Stimulated activated CD4-positive, alpha-beta T cell treated with anti-CD3 and anti-CD28 coated beads, TNF-alpha, amount 100 ng/mL, for 4 hours (primary cell): ENCODE measurements at places on chromosomes 3 and 15.

DNA sequence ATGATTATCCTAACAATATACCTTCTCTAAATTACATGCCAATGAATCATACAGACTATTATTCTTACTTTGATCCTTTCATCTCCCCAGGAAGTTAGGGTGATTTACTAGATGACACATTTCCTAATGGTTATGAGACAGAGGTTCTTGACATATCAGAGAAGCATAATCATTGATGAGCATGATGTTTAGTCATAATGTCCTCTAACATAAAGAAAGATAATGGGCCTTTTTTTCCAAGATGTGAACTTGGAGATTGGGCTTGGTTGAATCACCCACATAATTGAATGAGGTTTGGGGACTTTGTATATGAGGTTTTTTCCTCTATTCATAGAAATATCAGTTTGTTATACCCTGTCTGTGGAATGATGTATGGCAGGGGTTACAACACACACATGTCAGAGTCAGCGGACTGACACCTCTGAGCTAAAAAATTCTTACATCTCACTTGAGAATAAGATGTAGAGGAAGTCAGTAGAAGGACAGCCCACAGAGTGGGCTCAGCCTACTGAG is 69.7 kb upstream of the DCBLD2 start:
- no peak for DNase-seq

DNA sequence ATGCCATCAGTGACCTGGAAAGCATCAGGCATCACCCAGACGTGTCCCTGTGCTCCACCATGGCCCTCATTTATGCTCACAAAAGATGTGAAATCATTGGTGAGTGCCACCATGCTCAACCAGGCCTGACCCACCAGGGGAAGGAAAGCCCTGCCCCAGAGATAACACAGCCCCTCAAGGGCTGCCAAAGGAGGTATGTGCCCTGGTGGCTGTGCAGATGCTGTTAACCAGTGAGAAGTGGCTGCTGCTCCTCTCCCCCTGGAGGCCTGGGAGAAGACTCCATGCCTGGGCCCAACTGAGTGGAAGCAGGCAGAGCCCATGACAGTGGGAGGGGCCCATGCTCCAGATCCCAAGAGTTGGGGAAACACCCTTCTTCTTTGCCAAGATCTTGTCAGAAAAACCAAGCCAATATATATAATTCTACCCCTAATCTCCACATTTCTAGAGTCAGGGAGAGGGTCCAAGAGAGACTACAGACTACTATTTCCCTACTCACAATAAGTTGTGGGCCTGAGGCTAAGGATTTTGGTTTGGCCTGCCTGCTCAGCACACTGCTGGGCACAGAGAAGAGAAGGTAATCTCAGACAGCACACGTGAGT is 2.7 kb downstream of the TTC21A start:
- no peak for DNase-seq

DNA sequence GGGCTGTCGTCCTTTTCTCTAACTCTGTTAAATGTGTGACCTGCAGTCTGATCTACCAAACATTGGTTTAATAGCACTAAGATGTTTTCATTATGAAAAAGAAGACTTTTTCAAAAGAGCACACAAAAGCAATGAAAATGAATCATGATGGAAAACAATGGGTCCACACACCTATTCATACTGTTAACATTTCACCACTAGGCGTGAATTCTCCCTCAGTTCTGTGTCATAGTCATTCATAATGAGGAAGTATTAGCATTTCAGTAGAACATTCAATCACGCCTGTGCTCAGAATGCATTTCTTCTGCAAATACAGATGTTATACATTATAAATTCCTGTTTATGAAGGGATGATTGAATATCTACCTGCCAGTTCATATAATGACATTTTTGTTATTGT is 35.9 kb downstream of the EIF4E3 start:
- no peak for DNase-seq

- no peak for DNase-seq
Observed at GRCh38 chr15:39854161-39854560, 65.9 kb downstream of the GPR176 start.

- no peak for DNase-seq
Observed at GRCh38 chr3:133191818-133192217, 153.6 kb downstream of the TMEM108 start.

- DNase-seq = no peak
Observed at GRCh38 chr3:72663429-72663828, 184.8 kb downstream of the SHQ1 start.

- DNase-seq = no peak
Observed at GRCh38 chr15:62524848-62525247, 359.8 kb upstream of the C2CD4B start.

DNA sequence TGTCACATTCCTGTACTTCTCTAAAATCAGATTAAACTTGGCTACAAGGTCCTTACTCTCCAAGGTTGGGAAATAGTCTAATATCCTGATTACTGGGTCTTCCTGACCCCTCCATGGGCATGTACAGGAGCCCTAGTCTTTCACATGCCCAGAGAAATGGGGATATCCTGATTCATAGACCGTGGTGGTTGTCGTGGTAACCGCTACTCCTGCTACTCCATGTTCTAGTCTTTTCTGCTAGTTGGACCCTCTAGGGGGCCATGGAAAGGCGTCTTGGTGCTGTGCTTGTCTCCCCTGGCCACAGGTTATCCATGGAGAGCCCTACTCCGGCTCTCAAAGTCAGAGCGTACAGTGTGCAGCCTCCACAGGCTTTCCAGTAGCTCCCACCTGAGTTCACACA is 13.1 kb upstream of the ZBTB38 start:
- DNase-seq = no peak

GRCh38 chr3:129199366-129199765 is 15.7 kb upstream of the CNBP start:
- DNase-seq = no peak

DNA sequence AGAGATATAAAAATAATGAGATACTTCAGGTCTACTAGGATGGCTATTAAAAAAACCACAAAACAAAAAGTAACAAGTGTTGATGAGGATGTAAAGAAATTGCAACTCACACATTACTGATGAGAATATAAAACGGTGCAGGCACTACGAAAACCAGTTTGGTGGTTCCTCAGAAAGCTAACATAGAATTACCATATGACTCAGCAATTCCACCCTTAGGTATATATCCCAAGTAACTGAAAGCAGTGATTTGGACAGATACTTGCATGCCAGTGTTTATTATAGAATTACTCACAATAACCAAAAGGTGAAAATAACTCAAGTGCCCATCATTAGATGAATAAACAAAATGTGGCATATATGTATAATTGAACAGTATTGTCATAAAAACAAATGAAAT is 87.5 kb upstream of the MELTF start:
- DNase-seq = no peak

GRCh38 chr15:23648920-23649515 is 1.4 kb upstream of the MAGEL2 start:
- no peak for DNase-seq

GRCh38 chr3:148243609-148244008 is 454.1 kb upstream of the AGTR1 start:
- no peak for DNase-seq

DNA sequence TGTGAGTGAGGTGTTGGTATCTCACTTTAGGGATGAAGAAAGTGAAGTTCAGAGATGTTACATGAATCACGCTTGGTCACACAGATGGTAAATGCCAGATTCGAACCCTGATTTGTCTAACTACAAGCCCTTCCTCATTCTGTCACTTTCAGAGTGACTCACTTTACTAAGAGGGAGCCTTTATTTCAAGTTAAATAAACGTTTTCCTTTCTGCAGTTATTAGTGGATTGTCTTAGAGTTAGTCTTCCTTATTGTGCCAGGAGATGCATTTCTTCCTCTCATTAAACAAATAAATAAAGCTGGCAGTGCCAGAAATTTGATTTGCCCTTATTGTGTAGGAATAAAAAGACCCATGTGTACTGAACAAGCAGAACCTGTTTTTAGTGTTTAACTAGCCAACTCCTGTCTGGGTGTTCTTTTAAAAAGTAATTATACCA is 162.5 kb downstream of the AKAP13 start:
- no peak for DNase-seq

GRCh38 chr3:119831941-119832371 is 50.1 kb downstream of the NR1I2 start:
- DNase-seq = no peak

GRCh38 chr3:38836561-38836960 is 20.5 kb upstream of the SCN10A start:
- DNase-seq = no peak

DNA sequence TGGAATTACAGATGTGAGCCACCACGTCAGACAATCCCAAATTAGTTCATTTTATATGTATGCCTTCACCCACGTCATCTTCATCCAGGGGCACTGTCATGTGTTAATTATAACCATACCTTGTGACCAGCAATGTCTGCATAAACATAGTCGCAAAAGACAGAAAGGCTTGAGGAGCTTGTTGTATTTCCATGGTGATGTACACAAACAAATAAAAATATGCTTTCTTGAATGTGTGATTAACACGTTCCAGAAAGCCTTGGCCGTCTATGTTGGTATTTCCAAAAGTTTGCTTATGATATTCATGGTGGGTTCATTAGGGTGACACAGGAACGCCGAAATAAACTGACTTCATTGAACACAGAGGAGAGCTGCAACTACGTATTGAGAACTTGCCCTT is 524.7 kb upstream of the ZNF717 start:
- DNase-seq = no peak

DNA sequence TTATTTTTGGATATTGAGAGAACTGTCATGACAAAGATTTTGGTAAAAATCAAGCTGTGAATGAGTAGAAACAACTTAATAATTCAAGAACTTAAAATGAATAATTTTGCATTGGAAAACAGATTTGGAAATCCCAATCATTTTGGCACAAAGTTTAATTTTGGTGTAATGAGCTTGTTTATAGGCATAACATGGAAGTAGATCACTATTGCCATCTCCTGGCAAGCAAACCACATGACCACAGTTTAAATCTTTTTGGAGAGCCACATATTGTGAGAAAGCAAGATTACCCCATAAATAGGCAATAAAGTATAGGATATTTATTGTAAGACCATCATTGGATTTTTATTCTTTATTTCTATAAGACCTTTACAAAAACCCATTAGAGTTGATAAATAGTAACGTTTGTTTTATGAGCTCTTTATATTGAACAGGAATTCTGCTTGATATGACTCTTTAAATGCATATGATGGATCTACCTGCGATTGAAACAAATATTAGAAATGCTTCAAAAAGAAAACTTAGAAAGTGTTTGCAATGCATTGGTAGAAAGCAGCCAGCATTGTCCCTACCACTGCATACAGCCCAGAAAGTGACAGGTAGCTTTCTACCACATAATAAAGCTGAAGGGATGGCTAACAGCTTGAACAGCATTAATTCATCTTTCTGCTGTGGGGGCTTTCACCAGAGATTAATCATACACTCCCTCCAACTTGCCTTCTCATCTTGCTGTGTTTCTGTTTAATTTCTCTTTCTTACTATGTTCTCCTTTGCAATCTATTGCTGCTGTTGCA is 766.8 kb downstream of the TBL1XR1 start:
- no peak for DNase-seq

DNA sequence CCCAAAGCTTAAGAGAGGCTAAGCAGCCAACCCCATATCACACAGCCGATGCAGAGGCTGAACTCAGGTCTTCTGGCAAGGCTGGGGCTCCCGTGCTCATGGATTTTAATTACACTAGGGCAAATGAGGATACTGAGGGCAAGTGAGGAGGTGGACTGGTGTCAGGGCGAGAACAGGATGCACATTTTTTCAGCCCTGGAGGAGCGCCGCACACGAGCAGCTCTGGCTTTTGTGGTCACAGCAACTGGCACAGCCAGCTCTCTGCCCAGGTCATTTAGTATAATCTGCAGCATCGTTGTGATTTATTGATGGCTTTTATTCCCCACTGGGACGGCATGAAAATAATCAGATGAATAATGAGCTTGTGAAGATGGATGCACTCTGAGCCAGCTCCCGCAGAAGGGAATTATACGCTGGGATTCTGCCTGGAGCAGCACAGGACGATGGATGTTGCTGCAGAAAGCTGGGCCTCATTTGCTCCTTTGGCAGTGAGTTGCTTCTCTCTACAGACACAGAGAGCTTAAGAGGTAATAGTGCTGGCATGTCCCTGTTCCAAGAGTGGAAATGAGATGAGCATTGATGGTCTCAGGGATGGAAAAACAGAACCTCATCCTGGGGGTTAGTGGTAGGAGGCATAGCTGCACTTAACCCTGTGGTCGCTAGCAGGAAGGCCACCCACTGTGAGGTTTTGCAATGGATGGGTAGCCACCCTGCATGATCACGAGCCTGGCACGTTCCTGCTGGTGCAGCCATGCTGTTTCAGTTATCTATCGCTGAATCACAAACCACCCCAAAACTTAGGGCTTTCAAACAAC is 135.4 kb downstream of the UACA start:
- no peak for DNase-seq

DNA sequence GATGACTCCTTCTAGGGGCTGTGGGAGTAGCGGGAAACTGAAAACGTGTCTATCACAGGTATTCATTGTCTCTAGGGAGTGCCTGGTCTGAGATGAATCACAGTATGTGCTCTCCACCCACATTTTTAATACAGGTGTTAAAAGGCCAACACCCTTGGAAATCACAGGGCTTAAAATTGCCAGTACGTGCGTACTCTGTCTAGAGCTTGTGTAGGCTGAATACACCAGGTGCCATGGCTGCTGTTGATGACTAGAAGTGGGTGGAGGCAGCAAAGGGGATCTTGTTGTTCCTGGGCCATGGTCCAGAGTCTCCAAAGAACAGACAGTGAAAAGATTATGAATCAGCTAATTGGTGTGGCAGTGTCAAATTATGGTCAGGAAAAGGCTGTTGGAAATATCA is 35.1 kb upstream of the P3H2 start:
- DNase-seq = no peak
